Chondrocyte (in vitro differentiated cells): ENCODE measurements at places on chromosomes 6 and 20. TPM values are rescaled to one million over a fixed set of nuclear protein-coding genes. Genes with fewer than 3 reads are reported as not detected.
A peak's percentile ranks its signal among the peaks of the same experiment; 100 is the strongest.

- no peak for DNase-seq
These were observed 180.0 kb upstream of the UST start for GRCh38 chr6:148566664-148567350.

DNA sequence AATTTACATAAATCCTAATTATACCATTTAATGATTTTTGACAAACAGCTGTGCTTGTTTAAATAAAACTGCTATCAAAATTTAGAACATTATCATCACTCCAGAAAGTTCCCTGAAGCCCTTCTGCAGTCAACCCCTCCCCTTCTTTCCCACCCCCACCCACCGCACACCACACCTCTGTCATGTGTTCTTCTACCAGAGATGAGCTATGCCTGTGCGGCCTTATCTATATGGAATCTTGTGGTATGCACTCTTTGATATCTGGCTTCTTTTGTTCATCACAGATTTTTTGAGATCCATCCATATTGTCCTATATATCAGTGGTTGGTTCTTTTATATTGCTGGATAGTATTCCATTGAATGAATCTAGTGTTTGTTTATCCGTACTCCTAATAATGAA, 7.2 kb downstream of the MYLIP start:
- DNase-seq, result no peak

DNA sequence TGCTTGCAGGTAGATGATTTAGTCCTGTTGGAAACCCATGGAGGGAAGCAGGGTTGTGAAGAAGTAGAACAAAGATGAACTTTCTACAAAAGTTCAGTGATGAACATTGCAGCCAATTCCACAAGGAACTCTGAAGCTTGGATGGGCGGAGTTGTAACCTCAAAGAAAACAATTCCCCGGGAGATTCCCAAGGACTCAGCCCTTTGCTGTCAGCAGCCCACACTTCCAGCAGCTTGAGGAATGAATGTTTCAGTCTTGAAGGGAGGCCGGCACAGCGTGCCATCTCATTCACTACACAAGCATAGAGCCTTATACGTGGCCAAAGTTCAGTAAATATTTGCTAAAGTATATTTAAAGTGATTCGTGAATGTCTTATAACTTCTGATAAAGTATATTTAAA, 269.4 kb downstream of the NKAIN2 start:
- peak; percentile 41 for DNase-seq

DNA sequence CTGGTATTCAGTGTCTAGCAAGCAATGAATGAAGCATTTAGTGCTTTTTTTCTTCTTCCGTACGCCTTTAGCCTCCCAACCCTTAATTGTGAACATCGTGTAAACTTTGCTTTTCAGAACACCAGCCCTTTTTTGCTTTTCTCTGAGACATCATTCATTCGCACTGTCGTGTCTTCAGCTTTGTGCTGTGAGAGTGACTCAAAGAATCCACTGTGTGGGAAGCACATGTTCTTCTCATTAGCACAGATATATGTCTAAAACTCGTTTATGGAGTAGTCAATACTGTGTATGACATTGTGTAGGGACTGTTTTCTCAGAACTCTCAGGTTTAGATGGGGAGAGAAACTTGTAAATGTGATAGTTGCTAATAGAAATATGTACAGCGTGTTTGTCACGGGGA, 279.1 kb downstream of the FARS2 start:
- DNase-seq, result no peak

DNA sequence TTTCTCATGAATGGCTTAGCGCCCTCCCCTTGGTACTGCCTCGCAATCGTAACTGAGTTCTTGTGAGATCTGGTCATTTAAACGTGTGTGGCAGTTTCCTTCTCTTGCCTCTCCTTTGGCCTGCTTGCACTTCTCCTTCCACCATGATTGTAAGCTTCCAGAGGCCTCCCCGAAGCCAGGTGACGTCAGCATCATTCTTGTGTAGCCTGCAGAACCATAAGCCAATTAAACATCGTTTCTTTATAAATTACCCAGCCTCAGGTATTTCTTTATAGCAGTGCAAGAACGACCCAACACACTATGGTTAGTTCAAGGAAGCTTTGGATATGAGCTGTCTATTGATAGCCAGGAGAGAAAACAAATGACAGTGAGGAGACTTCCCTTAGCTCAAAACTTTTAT, 29.5 kb upstream of the ADTRP start:
- DNase-seq, result no peak

DNA sequence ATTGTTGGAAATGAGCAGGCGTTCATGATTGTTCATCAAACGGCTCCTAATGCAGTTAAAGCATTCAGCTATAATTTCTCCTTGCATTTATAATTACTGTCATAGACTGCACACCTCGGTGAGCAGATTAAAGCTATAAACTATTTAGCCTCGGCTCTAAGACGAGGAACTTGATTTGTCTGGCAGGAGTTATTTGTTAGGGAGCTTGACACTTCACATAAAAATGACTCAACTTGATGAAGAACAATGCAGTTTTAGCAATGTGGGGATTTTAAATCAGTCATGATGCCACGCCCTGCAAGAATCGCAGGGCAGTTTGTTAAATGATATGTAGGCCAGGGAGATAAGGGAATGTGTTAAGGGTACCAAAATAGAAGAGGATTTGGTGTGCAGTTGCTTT, 290.2 kb downstream of the TSHZ2 start:
- no peak for DNase-seq

DNA sequence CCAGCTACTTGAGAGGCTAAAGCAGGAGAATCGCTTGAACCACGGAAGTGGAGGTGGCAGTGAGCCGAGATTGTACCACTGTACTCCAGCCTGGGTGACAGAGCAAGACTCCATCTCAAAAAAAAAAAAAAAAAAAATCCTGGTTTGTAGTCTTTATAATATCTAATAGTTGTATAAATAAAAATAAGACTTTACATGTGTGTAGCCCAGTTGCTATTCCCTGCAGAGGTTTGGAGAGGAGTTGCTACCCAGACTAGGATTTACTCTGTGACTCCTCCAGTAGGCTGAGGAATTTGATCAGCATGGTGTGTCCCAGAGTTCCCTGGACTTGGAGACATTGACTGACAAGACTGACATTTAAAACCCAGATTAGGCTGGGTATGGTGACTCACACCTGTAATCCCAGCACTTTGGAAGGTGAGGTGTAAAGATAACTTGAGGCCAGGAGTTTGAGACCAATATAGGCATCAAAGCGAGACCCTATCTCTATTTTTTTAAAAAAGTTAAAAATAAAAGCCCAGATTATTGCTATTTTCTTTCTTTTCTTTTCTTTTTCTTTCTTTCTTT, 10.2 kb downstream of the CHMP4B start:
- DNase-seq, result no peak

GRCh38 chr6:134619789-134620188, 301.9 kb upstream of the SGK1 start:
- DNase-seq, result no peak

DNA sequence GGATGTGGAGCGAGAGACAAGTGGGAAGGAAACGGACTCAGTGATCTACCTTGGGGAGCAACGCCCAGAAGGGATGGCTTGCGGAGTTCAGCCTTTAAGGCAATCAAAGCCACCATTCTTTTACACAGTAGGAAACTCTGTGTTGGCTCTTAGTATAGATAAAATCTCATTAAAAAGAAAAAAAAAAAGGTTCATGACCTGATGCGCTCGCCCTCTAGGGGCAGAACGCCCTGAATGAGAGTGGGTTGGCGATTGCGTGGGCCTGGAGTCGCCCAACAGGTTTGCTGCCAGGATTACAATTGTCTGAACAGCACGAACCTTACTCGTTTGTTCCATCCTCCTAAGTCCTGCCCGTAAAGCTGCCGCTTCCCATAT, 1.2 kb downstream of the TPD52L1 start:
- no peak for DNase-seq

DNA sequence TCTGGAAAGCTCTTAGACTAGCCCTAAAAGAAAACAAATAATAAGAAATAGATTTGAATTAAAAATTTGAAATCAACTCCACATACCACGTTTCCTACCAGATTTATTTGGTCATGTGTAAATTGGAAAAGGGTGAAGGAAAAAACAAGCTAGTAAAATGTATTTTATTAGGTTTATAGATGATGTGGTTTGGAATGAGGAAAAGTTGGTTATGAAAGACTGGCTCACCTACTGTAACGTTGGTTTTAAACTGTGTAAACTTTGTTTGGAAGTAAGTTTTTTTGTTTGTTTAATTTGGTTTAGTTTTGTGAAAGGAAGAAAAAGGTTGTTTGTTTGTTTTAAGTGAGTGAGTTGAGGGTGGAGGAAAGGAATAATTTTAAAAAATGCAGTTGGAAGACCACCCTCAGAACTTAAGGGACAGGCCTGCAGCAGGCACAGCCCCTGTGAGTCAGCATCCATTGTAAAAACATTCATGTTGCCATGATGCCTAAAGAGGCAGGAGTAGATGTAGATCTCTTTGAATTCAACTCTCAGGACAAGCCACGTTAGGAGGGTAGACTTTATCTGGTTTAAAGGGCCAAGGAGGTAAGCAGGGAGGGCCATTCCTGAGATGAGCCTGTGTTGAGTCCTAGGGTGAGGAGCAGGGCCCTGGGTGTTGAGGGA, 93.7 kb upstream of the SCGN start:
- no peak for DNase-seq

DNA sequence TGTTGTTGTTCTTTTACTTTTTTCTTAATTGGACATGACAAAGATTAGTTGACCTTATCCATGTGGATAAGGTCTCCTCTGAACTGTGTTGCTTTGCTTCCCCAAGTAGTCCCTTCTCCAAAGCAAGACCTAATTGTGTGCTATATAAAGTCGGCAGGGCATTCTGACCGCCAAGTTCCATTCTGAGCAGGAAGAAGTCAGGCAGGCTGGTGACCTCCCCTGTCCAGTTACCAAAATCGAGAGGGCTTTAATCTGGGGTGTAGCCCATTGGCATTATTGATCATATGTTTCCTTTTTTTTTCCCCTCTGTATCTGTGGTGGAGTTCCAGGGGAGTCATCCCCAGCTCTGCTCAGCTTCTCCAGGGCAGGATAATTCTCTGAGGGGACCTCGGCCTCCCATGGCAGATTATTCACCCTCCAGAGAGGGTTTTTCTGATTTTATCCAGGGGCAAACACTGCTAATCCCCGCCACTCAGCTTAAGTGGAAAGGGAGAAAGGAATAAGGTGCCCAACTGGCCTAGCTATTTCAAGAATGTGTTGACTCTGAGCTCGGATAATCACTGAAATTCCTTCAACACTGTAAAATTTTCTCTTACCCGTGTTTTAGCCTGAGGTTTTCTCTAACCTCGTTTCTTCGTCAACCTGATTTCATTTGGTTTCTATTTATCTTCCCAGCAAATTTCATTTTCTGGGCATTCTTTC, 71.8 kb upstream of the L3MBTL3 start:
- no peak for DNase-seq

DNA sequence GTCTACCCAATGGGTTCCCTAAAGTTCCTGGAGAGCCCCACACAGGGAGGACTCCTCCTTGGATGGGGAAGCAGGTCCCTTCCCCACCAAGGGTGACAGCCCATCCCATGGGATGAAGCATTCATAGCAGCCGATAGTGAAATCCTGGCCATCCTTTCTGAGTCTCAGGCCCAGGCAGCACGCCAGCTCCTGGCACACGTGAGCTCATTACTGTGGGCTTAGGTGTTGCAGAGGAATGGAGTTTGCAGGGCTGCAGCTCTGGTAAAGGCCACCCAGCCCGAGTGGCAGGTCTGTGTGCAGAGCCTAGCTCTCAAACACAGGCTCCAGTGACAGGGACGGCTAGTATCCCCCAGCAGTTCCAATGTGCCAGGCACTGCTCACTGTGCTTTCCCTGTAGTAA, 31.0 kb downstream of the SIRPA start:
- no peak for DNase-seq

DNA sequence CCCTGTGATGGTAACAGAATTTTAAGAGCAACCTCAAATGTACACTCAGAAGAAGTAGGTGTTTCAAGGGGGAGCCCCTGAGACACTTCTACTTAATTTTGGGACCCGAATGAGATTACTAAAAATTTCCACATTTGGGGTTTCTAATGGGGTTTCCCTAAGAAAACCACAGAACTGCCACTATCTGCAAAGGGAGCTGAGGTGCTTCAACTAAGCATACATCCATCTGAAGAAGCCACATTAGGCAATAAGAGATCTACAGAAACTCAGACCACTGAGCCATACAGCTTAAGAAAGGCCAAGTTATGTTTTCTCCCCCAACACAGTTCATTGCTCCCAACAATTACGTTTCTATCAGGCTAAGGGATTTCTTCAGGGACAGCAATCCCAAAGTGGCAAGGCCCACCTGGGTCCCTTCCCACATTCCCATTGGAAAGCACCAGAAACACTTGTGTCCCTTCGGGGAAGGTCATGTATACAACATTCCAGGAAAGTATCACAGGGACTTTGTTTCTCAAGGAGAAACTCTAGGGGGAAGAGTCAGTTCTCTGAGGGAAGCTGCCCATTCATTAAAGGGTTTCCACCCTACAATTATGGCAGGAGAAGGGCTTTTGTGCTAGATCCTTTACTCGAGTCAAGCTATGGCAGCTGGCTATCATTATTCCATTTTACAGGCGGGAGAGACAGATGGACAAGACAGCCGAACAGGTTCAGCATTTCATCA, 5.0 kb downstream of the BCL2L1 start:
- no peak for DNase-seq

- DNase-seq, result no peak
These were observed 51.1 kb upstream of the SSTR4 start for GRCh38 chr20:22984008-22984407.

- no peak for DNase-seq
These were observed 125.2 kb downstream of the HIVEP2 start for GRCh38 chr6:142819603-142820337.

- DNase-seq, result no peak
These were observed 80.0 kb upstream of the RPS6KA2 start for GRCh38 chr6:166707045-166707444.

Gene ANKEF1
- total RNA-seq, result 0.46 to 0.90 TPM (median 0.77 TPM) in 3 replicates

Gene TTI1
- total RNA-seq, result 10.6 to 16.1 TPM (median 10.8 TPM) in 3 replicates

Gene SLC35B3
- 29.5 to 32.8 TPM (median 30.4 TPM) in 3 replicates for total RNA-seq
